ENCODE measurements at places on chromosomes 7 and 10.

GRCh38 chr10:61464461-61465170, 11.4 kb upstream of the TMEM26 start:
- DNase-seq, result peak; percentile 71

DNA sequence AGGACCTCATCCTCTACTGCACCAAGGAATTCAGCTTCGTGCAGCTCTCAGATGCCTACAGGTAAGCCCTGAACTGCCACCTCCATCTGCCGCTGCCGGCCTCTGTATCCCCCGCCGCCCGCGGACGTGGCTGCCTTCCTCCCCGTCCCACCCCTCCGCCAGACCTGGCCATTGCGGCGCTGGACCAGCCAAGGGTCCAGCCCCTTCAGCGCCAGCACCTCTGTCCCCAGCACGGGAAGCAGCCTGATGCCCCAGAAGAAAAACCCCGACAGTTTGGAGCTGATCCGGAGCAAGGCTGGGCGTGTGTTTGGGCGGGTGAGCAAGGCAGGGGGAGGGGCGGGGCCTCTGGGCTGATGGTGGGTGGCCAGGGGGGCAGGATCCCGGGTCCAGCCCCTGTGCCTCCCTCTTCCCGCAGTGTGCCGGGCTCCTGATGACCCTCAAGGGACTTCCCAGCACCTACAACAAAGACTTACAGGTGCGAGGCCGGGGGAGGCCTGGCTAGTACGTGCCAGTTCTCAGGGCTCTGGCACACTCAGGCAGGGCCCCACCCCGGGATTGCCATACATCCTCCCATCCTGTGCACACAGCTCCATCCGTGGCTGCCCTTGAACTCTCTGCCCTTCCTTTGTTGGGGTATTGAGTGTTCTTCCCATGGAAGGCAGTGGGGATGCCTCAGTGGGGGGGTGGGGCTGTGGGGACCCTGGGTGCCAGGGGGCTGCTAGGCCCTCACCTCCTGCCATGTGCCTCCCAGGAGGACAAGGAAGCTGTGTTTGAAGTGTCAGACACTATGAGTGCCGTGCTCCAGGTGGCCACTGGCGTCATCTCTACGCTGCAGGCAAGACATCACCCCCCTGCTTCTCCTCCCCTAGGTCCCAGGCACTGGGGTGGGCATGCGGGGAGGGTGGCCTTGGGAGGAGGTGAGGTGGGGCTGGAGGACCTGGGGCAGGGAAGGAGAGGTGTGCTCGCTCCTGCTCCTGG, 13.5 kb downstream of the ASL start:
- no peak for DNase-seq

GRCh38 chr10:96013956-96014355, 29.4 kb upstream of the CCNJ start:
- DNase-seq, result no peak

- DNase-seq, result no peak
Measured at GRCh38 chr7:5041047-5041446, 4.6 kb upstream of the RBAK start.

DNA sequence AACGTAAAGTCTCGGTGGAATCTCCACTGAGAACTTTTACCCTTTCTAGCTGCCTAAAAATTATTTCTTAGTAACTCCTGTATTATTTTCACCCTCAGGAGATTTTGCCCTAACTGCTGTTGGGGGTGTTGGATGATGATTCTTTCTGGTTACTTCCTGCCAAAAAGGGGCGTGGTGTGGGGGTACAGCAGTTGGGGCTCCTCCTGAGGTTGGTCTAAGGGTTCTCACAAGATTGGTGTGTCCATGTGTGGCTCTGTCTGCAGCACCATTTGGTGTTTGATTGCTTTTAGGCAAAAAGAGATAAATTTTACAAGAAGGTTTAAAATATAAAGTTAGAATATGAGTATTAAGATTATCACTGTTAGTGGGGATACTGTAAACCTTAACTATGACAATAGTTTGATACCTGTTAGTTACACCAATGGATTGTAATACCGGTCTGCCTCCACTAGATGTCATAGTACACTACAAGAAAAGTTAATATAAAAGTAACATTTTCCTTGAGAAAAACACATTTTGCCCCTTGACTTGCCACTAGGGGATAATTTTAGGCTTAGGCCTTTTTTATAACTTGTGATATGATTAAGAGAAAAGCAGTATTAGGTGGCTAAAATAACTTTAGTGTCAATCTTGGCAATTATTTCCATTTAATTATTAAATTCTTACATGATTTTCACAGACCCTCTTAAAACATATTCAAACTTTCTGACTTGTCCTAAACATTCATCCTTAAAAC, 928.7 kb downstream of the IPMK start:
- peak; percentile 13 for DNase-seq

- DNase-seq, result no peak
Measured at GRCh38 chr7:65840446-65840845, 32.4 kb upstream of the VKORC1L1 start.

GRCh38 chr7:141151746-141152145, 77.9 kb downstream of the TMEM178B start:
- DNase-seq, result no peak

DNA sequence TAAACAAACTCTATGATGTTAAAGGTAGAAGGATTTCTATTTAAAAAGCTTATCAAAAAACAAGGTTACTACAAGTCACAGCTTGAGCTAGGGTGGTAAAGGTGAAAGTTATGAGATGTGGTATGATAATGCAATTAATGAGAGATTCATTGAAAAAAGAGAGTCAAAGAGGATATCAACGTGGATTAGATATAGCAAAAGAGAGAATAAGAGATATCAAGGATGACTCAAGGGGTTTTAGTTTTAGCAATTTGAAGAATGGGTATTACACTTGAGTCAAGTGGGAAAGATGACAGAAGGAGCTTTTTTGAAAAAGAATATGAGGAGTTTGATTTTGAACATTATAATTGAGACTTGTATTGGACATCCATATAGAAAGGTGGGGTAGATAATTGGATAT, 59.8 kb downstream of the NUTM2E start:
- DNase-seq, result no peak

DNA sequence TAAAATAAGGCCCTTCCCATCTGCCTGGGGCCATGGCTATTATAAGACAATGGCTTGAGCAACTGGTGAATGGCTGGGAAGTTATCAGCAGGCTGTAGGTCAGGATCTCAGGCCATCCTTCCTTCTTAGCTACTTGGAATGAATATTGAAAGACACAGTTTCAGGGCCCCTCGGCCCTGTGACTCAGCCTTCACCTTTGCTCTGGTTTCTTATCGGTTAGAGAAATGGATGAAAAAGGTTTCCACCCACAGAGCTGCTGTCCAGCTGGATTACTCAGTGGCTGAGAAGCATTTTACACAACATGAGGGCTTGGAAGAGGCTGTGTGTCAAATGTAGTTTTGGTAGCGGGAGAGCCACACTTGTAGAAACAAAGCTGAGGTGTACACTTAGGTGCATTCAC, 9.4 kb downstream of the ACSL5 start:
- no peak for DNase-seq

DNA sequence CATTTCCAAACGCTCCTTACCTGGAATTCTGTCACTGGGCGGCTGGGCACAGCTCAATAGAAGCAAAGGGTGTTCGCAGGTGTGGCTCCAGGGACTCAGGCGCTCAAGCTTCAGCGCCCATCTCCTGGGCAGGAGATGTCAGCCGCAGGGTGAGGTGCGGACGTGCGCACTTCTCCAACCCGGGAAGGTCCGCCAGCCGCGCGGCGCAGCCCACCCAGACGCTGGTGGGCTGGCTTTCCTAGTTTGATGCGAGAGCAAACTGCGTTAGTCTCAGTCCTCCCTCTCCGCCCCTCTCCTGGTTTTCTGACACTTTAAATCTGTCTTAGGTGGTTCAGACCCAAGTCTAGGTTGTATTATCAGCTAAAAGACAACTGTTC, 267 bp downstream of the CALCR start:
- DNase-seq, result no peak

GRCh38 chr7:134155871-134156270, 28.7 kb downstream of the LRGUK start:
- no peak for DNase-seq

DNA sequence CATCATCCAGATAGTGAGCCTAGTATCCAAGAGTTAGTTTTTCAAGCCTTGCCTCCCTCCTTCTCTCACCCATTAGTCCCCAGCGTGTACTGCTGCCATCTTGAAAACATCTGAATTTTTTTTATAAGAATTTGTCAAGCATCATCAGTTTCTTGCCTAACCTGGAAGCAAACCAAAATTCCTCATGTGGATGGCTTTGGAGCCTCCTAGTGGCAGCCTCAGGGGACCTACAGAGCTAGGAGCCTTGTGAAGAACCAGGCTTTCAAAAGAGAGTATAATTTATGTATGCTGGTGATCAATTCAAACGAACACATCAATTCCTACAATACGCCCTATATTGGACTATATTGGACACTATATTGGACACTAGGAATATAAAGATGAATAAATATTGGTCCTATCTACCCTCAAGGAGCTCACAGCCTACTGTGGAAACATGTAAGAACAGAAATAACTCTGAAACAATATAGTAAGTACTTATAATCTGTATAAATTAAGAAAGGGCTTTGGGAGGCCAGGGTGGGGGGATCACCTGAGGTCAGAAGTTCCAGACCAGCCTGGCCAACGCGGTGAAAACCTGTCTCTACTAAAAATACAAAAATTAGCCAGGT, 63.4 kb downstream of the HPSE2 start:
- no peak for DNase-seq

DNA sequence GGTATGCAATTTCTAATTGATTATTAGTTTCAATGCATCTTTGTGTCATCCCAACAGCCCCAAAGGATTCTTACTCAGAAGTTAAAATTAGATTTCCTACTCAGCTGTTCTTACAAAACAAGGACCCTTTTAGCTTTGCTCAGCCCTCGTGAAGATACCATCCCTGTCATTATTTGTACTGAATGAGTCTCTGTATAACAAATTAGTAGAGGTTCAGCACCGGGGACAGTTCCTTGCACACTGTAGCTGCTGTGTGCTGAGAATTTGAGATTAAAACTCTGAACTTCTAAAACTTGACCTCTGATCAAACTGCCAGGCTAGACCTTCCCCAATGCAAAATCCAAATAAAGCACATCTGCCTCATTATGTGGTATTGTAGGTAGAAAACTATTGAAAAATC, 299.1 kb downstream of the LHFPL3 start:
- DNase-seq, result peak; percentile 9

DNA sequence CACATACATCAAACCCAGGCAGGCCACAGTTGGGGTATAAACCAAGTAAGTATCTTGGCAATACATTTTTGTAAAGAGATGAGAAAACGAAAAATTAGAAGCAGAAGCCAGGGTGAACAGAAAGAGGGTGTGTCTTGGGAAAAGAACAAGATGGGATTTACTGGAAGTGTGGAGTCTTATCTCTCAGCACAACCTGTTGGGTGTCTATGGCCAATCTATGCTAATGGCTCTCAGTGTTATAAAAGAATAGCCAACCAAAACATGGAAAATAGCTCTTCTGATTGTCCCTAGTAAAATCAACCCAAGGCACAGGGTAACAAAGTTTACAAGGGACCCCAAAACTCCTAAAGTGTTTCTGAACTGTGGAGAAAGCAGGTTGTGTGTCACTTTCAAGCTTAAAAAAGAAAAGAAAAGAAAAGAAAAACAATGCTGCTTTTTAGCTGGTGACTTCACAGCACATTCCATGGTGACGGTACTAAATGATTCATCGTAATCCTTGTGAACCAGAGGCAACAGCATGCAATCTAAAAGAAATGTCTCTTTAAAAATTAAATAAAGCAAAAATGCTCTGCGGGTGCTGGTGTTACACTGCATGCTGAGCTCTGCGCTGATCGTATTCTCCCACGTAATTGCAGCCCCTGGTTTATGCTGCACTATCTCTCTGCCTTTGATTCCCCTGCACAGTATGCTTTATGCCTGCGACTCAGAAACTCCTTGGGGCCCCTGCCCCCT, 100.8 kb downstream of the C10orf90 start:
- DNase-seq, result peak; percentile 83

GRCh38 chr10:4941540-4942330, 21.5 kb upstream of the AKR1C1 start:
- no peak for DNase-seq

GRCh38 chr10:79384773-79385391, 37.6 kb downstream of the PPIF start:
- DNase-seq, result no peak

GRCh38 chr10:52994370-52994769, 221.8 kb upstream of the MBL2 start:
- no peak for DNase-seq

DNA sequence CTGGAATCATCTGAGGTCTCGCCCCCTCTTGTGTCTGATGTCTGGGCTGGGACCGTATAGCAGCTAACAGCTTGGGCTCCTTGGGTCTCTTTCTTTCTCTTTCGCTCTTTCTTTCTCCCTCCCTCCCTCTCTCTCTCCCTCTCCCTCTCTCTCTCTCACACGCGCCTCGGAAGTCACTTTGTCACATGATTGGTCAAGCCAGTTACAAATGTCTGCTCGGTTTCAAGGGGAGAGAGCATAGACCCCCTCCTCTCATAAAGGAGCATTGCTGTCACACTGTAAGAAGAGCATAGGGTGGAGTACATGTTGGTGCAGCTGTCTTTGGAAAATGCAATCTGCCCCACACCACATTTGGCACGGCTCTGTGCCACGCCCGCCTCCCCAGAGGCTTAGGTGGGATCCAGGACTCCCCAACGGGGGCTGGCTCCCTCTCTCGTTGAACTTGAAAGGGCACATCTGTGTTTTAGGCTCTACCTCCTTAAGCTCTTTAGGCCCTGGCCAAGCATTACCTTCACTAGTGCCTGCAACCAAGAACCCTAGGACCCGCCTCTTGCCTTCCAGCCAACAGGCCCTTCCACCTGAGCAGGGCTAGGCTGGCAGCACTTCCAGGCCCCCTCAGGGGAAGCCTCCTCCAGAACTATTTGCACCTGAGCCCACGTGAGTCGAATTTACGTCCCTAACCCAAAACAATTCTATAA, 61.9 kb upstream of the CACUL1 start:
- DNase-seq, result no peak

All from stromal cell of bone marrow (primary cell).